PC-3 (cell line): ENCODE measurements at places on chromosomes 5 and 9. TPM values are rescaled to one million over a fixed set of nuclear protein-coding genes. Genes with fewer than 3 reads are reported as not detected.

Gene MYORG
- 3.4 and 4.7 TPM in 2 replicates for total RNA-seq

Gene OSTF1
- total RNA-seq = 25.8 and 26.5 TPM in 2 replicates

Gene CSF1R
- total RNA-seq = not detected in 2 replicates

Gene FNBP1
- 30.8 and 39.6 TPM in 2 replicates for total RNA-seq

Gene HMMR
- total RNA-seq = 44.8 and 74.6 TPM in 2 replicates

Gene PCDHA1
- not detected in 2 replicates for total RNA-seq

Gene SYK
- 12.9 and 14.6 TPM in 2 replicates for total RNA-seq

Gene SH3RF2
- 5.9 and 6.2 TPM in 2 replicates for total RNA-seq

Gene CCDC187
- total RNA-seq = 0.04 TPM in 1 of 2 replicates, not detected in the other

Gene SNCB
- total RNA-seq = 2.1 and 8.6 TPM in 2 replicates

Gene IL5
- not detected in 2 replicates for total RNA-seq

Gene RNF38
- 4.3 and 9.4 TPM in 2 replicates for total RNA-seq

GRCh38 chr5:173890195-173890991 lies 2.2 kb downstream of the CPEB4 start:
- peak; percentile 42 for DNase-seq

DNA sequence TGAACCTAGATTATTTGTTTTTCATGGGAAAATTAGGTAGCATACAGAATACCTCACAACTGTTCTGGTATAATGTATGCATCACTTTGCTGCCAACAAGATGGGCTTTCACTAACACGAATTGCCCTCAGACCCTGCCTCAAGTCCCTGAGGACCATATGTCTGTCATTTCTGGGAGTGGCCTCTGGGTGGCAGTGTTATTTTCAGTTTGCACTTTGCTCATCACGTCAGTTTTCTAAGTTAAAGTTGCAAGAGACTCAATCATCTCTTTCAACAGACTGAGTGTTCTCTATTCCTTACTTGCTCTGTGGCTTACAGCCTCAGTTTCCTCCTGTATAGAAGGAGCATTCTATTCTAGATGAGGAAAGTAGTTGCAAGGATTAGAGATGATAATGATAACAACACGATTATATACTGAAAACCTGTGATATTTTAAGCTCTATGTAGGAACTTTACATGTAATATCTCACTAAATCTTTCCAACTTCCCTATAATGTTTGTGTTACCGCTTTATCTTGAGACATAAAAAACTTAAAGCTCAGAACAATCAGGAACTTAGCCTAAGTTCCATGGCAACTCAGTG lies 55.7 kb downstream of the TSSK1B start:
- DNase-seq = peak; percentile 77

DNA sequence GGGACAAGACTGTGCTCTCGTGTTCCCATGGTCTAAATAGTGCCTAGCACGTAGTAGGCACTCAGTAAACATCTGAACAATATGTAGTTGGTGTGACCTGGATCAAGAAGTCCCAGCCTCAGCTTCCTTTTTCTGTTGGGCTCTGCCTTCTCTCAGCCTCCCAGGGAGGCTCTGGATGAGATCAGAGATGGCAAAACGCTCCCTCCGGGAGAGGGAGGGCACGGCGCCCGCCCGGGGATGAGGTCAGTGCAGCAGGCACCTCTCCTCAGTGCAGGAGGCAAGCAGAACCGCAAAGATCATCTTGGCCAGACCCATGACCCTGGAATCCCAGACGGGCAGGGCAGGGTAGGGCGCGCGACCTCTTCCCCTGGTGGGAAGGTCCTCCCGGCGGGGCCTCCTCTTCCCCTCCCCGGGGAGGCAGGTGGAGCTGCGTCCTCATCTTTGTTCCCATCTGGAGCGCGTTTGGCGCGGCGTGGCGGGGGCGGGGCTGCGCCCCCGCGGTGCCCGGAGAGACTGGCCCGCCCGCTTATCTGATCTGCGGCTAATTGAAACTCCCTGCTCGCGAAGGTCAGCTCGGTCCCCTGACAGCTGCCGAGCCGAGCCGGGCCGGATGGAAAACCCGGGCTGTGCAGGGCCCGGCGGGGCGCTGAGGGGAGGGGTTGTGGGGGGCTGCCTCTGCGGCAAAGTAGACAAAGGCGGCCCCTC lies 60.9 kb downstream of the CXXC5 start:
- DNase-seq = no peak

- no peak for DNase-seq
Measured at GRCh38 chr5:96751203-96752169, 56.3 kb downstream of the ERAP1 start.

GRCh38 chr5:116778032-116778431 lies 203.4 kb upstream of the SEMA6A start:
- no peak for DNase-seq

- DNase-seq = no peak
Measured at GRCh38 chr5:117713585-117714198, 1139.1 kb upstream of the SEMA6A start.

DNA sequence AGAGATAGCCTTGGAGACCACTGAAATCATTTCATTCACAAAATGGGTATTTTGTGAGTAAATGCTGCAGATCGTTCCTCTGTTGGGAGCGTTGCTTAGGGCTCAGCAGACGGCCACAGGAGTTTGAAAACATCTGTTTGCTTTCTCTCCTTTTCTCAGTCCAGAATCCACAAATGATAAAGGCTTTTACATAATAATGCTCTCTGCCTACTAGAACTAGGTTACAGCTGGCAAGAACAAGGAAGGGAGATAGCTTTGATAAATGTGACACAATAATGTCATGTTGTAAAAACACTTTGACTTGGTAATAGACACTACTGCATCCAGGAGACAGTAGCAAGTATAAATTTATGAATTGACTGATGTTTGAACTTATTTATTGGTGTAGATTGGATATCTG lies 1072.4 kb upstream of the CDH6 start:
- DNase-seq = no peak

DNA sequence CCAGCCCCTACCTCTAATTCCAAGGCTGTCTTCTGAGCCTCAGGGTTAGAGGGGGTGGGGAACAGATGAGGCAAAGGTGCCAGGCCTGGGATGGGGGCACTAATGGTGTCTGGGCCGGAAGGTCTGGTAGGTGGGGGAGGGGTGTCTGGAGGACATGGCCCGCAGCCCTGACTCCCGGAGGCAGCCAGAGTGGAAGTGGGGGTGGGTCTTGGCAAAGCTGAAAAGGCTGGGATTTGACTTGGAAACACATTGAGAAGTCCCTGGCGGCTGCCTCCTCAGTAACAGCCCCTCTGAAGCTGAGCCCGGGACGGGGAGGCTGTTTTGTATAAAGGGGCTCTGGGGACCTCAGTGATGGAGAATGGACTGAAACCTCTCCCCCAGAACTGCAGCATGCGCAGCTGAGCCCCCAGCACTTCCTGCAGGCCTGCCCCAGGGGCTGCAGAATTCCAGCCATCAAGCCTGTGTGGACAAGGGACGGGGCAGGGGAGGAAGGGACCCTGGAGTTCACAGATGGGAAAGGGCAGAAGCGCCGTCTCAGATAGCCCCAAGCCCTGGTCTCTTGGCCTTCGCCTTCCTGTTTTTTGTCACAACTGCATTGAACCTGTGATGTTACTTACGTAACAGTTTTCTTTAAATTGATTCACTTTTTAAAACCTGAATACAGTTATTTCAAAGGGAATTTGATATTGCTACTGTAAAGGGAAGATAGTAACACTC lies 49.3 kb upstream of the SYNPO start:
- no peak for DNase-seq

- no peak for DNase-seq
Measured at GRCh38 chr9:108911820-108912219, 22.1 kb downstream of the ELP1 start.

GRCh38 chr5:39580702-39581453 lies 156.1 kb upstream of the DAB2 start:
- DNase-seq = no peak

GRCh38 chr5:135429301-135430134 lies 17.6 kb downstream of the DCANP1 start:
- no peak for DNase-seq

DNA sequence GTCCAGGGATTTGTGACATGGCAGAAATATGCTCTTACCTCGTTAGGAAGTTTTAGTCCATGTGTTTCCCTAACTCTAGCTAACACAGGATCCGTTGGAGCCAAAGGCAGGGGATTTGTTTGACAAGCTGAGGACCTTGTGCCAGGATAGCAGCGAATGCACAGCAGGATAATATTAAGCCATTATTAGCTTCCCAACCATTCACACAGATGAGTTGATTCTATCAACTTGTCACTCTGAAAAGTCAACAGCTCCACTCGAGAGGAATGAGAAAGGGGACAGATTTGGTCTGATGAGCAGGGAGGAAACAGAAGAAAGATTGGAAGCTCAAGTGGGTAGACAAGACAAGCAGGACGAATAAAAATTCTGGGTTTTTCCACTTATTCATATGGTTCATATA lies 106.2 kb downstream of the FSTL4 start:
- DNase-seq = no peak

DNA sequence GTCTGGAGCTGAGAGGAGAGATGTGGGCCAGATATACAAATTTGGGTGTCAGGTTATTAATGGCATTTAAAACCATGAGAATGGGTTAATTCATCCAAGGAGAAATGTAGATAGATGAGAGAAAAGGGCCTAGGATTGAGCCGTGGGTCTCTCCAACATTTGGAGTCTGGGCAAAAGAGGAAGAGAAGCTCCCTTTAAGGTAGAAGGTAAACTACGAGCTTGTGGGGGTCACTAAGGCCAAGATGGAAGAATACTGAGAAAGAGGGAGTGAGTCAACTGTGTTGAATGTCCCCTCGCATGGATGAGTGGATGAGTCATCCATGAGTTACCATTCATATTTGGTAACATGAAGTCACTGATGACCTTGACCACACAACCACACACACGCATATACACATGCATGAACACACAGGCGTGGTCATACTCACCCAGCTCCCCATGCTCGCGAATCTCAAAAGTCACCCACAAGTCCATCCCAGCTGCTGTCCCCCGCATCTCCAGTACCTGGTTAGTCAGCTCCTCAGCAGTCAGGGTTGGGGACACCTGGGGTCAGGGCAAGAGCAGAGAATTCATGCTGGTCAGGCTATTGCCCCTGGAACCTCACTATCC lies 6.8 kb upstream of the FCHSD1 start:
- peak; percentile 81 for DNase-seq

DNA sequence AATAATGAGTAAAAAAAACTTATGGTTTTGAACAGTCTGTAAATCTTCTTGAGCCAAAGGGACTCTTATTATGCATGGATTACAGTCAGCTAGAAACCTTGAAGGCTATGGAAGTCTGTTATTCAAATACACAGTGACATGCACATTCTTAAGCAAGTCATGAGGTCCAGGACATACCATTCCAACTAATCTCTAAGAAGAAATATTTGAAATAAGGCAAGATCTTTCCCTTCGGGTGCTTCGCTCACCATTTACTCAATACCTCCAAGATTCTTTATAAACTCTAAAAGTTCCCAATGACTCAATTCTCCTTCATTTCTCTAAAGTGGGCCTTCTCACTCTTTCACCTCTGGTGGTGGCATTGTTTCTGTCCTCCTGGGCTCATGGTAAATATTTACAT lies 811.0 kb downstream of the NR2F1-AS1 start:
- DNase-seq = no peak

GRCh38 chr9:4111233-4112008 lies 188.4 kb downstream of the GLIS3 start:
- DNase-seq = no peak

DNA sequence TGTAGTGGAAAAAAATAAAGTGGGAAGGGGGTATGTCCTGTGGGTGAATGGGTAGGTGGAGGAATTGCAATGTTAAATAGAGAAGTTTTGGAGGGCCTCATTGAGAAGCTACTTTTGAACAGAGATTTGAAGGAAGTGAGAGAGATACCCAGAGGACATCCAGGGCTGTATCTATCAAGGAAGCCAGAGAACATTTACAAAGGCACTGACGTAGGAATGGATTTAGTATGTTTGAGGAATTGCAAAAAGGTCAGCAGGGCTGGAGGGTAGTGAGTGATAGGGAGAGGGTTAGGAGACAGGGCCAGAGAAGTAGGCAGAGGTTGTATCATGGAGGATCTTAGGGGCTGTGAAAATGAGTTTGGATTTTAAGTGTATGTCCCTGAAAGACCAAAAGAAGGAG lies 13.9 kb downstream of the PTTG1 start:
- DNase-seq = no peak

- DNase-seq = no peak
Measured at GRCh38 chr9:117528225-117528624, 113.4 kb upstream of the ASTN2 start.

DNA sequence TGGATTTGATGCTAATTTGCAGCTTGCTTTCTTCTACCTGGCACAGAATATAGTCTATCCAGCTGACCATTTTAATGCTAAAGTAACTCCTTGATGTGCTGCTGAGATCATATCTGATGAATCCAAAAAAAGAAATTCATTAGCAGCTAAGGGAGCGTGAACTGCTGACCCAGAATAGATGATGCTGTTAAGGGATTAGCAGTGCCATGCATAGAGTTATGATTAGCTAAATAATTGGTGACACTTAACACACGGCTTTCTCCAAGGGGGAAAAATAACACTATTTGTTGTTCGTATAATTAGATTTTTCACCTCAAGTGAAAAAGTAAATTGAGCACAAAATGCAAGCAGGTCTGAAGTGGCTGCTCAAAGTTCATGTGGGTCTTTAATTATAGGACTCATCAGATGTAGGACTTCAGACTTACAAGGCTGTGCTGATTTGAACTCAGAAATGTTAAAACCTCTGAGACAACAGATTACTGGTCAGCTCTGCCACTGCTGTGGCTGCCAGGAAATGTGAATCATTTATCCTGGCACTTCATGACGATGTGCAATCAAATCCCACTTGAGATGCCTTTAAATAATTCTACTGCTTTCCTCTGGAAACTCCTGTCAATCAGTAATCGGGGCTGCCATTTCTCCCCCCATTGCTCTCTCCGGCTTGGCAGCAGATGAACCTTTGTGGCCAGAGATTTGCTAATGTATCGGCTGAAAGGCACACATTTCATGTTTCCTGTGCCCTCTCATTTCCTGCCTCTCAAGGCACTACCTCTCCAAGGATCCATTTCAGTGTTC lies 291.6 kb upstream of the C9orf72 start:
- DNase-seq = peak; percentile 44

GRCh38 chr9:36791222-36791950 lies 218.7 kb downstream of the MELK start:
- peak; percentile 27 for DNase-seq

GRCh38 chr9:25891527-25891926 lies 213.3 kb upstream of the TUSC1 start:
- no peak for DNase-seq

- DNase-seq = no peak
Measured at GRCh38 chr5:176405656-176406435, 10.5 kb downstream of the CLTB start.

- no peak for DNase-seq
Measured at GRCh38 chr9:4082948-4083347, 216.9 kb downstream of the GLIS3 start.

GRCh38 chr5:42994555-42995359 lies 45.4 kb downstream of the ANXA2R start:
- DNase-seq = no peak

GRCh38 chr9:125931211-125931610 lies 184.0 kb downstream of the PBX3 start:
- no peak for DNase-seq

DNA sequence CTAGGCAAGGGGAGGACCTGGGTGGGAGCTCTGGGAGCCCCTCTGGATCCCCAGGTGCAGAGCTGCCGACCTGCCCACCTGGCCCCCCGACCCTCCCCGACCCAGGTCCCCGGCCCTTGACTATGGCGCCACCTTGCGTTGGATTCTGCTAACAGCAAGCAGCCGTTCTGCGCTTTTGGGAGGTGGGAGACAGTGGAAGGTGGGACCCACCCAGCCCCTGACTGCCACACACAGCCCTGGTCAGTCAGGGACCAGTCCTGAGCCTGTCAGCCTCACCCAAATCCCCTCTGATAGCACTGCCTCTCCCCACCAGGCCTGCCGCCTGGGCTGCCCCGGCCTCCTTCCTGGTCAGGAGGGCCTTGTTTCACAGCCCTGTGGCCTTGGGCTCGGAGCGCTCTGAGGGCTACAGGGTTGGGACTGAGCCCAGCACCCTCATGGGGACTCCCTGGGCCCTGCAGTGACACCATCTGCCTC lies 77.9 kb downstream of the HMCN2 start:
- no peak for DNase-seq
